ENCODE measurements at places on chromosomes 11 and 22.

DNA sequence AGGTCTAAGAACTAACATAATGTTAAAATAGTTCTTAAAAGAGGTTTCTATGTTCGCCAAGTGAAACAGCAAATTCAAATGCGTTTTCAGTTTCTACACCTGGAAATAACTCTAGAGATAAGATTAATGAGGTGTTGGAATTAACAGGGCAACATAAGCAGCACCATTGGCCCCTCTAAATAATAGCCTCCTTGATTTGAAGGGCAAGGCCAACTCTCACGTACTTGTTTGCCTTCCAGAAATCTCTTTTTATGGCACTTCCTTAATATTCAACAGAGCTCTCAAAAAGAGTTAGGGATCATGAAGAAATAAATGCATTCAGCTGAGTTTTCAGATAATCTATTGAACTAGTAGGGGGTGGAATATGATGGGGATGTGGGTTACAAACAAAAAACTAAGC, 80.9 kb downstream of the AASDHPPT start:
- no peak for DNase-seq

GRCh38 chr11:10930224-10930971, 72.5 kb upstream of the ZBED5 start:
- DNase-seq, result no peak

DNA sequence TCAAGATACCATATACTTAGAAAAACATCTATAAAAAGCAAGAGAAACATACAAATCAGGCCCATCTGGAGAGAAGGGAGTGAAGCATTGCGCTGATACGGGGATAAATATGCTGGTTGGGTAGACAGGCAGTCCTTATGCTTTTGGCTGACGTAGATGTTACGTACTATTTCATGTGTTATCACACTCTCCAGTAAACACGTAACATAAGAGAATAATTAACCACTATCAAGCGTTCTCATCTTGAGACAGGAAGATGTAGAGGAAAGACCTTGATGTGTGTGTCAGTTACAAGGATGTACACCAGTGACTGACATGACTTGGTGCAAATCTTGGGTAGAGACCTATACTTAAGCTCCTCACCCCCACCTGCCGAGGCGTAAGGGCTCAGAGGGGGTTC, 86.7 kb upstream of the PRODH start:
- DNase-seq, result no peak

- DNase-seq, result no peak
Measured at GRCh38 chr11:121589946-121590537, 137.3 kb upstream of the SORL1-AS1 start.

GRCh38 chr11:63831326-63831725, 7.6 kb upstream of the MARK2 start:
- DNase-seq, result no peak

- no peak for DNase-seq
Measured at GRCh38 chr11:123778511-123778910, 24.2 kb upstream of the OR6X1 start.
